ENCODE measurements at places on chromosomes 13 and 19. TPM values are rescaled to one million over a fixed set of nuclear protein-coding genes. Genes with fewer than 3 reads are reported as not detected.

DNA sequence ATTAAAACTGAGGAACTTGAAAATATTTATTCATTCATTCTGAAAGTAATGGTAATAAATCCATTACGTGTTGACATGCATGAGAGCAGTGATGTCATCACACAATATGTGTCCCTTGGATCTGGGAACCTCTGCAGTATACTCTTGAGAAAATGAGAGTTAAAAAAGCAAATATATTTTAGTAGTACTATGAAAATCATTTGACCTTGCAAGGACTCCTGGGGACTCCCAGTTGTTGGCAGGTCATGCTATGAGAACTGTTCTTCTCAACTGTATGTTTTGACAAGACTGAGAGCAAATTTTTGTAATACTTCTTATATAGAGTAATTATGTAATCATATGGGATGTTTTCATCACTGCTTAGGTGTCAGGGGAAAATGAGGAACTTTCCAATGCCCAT, 249.4 kb downstream of the PCCA start:
- no peak overlapping the region for H3K27ac ChIP-seq
- H3K4me1 ChIP-seq, result no peaks in the 10 kb centered on the region
- DNase-seq, result no peak
- no peaks in the 10 kb centered on the region for H3K27me3 ChIP-seq
- H3K4me3 ChIP-seq, result no peak overlapping the region

DNA sequence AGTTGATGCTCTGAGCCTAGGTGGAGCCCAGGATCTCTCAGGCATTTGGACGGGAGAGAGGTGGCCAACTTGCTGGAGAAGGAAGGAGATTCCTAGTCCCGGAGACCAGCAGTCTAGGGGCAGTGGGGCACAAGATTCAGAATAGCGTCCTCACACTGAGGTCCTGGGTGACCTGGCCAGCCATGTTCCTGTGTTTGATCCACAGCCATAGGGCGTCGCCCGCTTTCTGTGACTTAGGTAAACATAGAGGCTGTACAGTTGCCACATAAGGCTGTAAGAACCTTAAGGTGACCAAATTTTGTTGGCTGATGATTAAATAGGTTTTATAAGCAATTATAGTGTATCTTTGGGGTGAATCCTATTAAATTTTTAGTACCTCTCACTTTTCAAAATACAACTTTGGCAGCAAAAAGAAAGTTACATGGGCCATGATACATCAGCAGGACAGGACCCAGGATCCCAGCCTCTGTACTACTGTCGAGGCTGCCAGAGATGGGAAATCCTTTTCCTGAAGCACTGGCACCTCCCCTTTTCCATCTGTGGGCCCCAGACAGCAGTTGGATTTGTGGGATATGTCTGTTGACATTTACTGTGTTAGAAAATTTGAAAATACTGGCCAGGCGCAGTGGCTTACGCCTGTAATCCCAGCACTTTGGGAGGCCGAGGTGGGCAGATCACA, 37.5 kb downstream of the TSSK6 start:
- no peak overlapping the region for H3K4me3 ChIP-seq
- H3K4me1 ChIP-seq, result peaks cover 42% of the 10 kb centered on the region
- H3K27ac ChIP-seq, result no peak overlapping the region
- no peak for DNase-seq

- H3K4me3 ChIP-seq, result no peak overlapping the region
- no peak for DNase-seq
- H3K36me3 ChIP-seq, result no peaks in the 10 kb centered on the region
- H3K4me1 ChIP-seq, result no peaks in the 10 kb centered on the region
- H3K27me3 ChIP-seq, result peaks cover 10% of the 10 kb centered on the region
- H3K27ac ChIP-seq, result no peak overlapping the region
Observed at GRCh38 chr19:10078329-10078728, 7.8 kb upstream of the SHFL start.

GRCh38 chr19:460877-461720, at the start of gene SHC2:
TSS of gene SHC2 (minus strand) at chr19:461033. CDS start at chr19:460996, 37 bp downstream.
- peak within 1 kb of the TSS; percentile 76 for H3K4me3 ChIP-seq
- H3K27me3 ChIP-seq, result no peaks in the 10 kb centered on the region
- no peaks in the 10 kb centered on the region for H3K36me3 ChIP-seq
- peak; percentile 38 for DNase-seq
- peaks cover 22% of the 10 kb centered on the region for H3K4me1 ChIP-seq
- peak within 1 kb of the TSS; percentile 88 for H3K27ac ChIP-seq

DNA sequence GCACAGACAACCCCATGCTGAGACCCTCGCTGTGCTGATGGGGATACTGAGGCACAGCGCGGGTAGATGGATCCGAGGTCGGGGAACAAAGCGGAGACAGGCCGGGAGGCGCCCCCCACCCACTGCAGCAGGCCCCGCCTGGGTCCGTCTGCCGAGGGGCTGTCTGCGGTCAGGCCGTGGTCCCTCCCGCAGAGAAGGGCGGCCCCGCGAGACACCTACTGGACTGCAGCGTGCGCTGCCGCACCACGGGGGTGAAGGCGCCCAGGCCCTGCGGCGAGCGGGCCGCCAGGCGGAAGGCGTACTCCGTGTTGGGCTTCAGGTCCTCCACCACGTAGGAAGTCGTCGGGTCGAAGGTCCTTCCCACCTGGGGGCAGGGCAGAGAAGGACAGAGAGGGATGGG, 101.9 kb downstream of the PTPRS start:
- no peak overlapping the region for H3K4me3 ChIP-seq
- no peak for DNase-seq
- H3K27me3 ChIP-seq, result no peaks in the 10 kb centered on the region
- H3K4me1 ChIP-seq, result no peaks in the 10 kb centered on the region
- H3K36me3 ChIP-seq, result peaks cover 34% of the 10 kb centered on the region
- no peak overlapping the region for H3K27ac ChIP-seq

DNA sequence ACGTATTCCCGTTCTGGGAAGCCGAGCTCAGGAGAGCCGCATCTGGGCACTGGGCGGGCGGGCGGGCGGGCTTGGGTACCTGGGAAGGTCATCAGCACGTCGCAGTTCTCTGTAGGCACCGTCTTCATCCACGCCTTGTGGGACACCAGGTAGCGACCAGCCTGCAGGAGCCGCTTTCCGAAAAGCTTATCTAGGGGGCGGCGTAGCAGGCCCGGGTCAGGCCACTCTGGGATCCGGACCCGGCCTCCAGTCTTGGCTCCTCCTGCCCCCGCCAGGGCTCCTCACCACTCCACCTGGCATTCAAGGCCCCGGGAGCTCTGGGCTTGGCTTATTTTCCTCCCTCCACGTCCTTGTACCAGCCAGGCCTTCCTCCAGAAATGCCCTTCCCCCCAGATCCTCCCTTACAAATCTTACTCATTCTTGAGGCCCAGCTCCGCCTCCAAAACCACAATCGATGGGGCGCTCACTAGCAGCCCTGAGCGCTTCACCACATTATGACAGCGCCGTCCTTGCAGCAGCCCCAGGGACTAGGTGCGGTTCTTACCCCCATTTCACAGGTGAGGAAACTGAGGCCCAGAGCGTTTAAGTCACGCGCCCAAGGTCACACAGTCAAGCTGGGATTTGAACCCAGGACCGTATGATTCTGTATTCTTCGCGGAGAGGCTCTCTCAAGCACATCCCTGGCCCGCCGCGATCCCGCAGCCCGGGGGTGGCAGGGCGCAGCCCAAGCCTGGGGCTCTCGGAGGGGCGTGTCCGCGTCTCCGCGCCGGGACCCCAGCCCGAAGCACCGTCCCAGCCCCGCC, 843 bp downstream of the ANO8 start:
- peak overlapping the region; percentile 82 for H3K27ac ChIP-seq
- peaks cover 50% of the 10 kb centered on the region for H3K4me1 ChIP-seq
- H3K4me3 ChIP-seq, result peak overlapping the region; percentile 87

Gene C5AR2
- total RNA-seq, result 0.38 TPM
